ENCODE measurements at places on chromosomes 6 and 20.

- DNase-seq: no peak
Observed at GRCh38 chr20:19947611-19948264, 69.4 kb upstream of the NAA20 start.

DNA sequence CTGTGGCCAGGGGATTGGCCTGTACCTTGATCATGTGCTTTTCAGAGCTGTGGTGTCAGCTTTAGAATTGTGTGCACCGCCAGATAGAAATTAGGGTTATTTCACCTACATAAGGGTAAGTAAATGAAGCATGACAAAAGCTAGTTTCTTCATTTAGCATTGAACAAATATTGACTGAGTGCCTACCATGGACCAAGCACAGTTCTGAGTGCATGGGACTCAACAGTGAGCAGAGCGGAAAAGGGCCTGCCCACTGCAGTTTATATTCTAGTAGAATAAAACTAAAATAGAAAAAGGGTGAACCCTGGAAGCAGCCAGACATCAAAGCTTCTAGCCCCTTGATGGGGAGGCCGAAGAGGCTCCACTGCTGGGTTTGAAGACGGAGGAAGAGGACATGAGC is 25.6 kb downstream of the ECT2L start:
- DNase-seq: no peak

DNA sequence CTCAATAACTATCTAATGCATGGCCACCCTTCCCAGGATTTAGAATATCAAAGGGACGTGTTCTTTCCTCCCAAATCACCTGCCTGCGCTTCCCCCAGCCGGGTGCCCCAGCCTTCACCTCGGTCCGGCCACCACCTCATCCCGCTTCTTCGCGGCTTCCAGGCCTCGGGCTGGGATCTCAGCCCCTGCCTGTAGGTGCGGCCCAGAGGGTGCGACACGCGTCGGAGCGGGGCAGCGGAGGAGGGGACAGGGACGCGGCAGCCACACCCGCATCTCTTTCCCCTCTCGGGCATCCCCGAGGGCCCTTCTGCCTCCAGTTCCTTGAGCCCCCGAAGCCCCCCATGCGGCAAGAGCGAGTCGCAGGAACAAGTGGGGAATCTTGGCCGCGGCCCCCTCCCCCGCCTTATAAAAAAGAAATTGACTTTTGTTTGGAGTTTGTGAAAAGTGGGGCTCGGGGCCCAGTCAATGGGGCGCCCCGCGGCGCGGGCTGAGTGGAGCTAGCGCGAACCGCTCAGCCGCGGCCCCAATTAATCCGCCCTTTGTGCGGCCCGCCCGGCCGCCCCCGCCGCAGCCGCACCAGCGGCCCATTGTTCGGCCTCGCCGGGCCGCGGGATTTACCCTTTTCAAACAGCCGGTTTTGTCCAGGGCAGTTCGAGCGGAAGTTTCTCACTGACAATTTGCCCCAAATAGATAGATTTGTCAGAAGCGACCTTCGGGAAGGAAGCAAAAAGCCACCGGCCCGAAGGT is 8.4 kb upstream of the NR2E1 start:
- DNase-seq: no peak

DNA sequence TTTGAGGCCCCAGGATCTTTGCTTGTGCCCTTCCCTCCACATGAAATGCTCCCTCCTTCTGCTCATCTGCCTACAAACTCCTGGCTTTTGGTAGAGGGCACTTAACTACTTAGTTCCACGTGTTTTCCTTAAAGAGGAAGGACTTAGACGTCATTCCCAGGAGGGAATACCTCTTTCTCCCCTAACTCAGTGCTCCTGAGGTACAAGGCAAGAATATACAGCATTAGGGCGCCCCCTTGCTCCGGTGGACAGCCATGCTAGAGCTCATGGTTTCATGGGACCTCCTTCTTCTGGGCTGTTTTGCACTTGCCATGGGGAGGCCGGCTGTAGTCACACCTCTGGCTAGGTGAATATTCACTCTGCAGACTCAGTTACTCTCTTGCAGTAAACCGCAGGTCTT is 93.8 kb upstream of the LY86 start:
- no peak for DNase-seq

DNA sequence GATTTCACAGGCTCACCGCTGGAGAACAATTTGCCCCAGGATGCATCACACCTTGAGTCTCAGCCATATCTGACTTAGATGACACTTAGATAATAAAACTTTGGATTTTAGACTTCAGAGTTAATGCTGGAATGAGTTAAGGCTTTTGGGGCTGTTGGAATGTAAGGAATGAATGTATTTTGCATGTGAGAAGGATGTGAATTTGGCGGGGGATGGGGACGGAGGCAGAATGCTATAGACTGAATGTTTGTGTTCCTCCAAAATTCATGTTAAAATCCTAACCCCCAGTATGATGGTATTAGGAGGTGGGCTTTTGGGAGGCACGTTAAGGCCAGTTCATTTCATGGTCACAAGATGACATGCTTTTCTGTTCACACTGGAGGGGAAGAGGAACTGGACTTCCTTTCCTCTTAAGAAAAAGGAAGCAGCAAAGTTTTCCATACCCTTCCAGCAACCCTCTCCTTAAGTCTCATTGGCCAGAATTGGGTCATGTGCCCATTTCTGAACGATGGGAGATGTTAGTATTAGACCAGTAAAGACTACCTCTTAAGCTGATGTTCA is 5.8 kb upstream of the SRXN1 start:
- DNase-seq: no peak

DNA sequence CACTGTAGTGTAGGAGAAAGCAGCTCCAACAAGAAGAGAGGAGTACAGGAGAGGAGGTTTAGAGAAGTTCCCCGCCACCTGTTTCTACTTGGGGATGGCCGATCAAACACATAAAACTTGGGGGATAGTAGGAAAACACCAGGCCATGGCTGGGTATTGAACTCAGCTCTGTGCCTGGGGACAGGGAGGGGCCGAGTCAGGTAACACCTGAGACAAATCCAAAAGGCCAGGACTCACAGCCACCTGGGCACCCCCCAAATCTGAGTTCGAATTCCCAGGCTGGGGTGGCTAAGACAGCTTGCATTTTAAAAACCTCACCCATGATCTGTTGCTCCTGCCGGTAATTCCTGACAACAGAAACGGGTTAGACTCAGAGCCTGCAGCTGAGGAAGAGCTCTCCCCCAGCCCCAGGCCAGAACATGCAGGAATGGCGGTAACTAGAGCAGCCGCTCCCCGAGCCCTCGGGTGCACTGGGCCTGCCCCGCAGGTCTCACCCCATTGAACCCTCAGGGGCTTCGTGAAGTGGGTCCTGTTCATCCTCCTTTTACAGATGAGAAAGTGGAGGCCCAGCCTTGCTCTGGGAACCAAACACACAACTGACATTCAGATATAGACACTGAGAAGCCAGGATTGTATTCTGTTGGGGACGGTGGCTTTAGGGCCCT is 61.0 kb downstream of the TCP11 start:
- no peak for DNase-seq

DNA sequence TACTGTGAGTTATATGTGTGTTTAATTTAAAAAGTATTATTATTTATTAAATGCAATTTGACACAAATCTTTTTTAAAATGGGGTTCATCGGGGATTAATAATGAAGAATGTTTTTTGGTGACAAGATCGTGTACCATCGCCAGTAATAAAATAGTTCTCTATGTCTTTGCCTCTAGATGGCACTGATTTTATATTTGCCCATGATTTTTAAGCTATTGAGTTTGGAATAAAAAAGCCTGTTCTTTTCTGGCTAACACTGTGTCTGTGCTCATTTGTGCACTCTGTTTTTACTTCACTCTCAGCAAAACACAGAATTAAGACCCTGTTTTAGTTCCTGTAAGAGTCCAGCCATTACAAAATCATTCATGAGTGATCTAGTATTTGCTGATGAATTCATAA is 127.0 kb downstream of the FARS2 start:
- DNase-seq: no peak

DNA sequence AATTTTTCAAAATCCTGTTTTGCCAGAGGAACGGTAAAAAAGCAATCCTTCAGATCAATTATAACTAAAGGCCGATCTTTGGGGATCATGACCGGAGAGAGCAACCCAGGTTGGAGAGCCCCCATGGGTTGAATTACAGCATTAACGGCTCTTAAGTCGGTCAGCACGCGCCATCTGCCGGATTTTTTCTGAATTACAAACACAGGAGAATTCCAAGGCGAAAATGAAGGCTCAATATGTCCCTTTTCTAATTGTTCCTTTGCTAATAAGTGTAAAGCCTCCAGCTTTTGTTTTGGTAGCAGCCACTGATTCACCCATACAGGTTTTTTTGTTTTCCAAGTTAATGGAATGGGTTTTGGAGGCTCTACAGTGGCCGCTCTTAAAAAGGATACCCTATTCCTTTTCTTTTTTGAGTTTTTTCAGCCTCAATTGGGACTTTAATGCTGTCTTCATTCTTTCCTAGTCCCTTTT is 16.9 kb upstream of the PTCRA start:
- DNase-seq: peak; percentile 21

- no peak for DNase-seq
Observed at GRCh38 chr20:52529826-52530225, 338.2 kb upstream of the ZFP64 start.

DNA sequence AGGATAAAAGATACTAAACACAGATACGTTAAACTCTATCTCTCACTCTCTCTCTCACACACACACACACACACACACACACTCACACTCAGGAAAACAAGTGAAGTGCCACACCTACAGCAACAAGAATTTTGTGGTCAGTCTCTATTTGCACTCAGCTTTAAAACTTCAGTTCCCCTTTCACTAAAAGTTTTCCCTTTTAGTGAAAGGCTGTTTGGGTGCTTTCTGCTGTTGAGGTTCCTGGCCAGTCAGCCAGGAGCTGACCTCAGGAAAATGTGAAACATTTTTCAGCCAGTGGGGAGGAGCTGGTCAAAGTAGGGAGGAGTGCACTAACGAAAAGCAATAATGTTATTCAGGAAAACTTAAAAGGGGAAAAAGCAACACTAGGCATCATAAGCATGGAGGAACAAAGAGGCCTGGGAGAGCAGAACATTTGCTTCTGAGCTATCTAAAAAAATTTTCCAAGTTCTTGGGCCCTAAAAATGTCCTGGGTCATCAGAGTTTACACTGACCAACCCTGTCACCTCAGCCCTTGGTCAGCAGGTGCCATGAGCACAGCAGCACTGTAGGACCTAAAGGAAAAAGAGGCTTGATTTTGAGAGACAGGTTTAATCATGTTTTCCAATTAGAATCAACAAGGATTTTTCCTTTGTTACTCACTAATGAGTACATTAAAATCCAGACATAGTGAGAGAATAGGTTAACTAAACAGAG is 30.7 kb upstream of the NT5E start:
- no peak for DNase-seq

DNA sequence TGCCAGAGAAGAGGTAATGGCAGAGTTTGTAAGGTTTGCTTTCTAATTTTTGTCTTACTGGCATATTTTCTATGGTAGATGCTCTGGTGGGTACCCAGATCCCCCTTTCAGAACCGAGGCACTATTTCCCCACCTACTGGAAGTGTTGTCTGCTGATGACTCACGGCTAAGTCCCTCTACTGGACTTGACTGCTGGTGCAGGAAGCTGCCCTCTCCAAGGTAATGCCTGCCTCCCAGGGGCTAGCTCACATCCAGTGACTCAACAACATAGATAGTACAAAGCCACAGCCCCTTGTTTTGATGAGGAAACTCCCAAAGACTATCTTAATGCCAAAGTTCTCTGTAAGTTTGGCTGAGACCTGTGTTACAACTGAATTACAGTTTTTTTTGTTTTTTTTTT is 285.4 kb upstream of the FLRT3 start:
- no peak for DNase-seq

DNA sequence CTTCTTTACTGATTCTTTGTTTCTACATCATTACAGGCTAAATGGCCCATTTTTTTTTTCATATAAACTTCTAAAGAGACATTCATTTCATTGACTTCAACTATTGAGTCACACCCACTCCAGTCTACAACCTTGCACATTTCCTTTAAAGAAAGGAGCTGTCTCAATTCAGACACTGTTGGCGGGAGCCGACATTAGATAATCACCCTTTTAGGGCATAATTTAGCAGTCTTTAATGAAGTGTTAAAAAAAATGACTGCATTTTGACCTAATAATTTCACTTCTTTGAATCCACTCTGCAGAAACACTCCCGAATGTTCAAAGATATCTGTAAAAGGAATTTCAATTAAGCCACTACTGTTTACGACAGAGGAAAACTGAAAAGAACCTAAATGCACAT is 1.5 kb downstream of the EPM2A start:
- no peak for DNase-seq

- DNase-seq: no peak
Observed at GRCh38 chr6:8830794-8831193, 395.4 kb upstream of the SLC35B3 start.

- DNase-seq: no peak
Observed at GRCh38 chr6:2820415-2820814, 21.2 kb downstream of the SERPINB1 start.

DNA sequence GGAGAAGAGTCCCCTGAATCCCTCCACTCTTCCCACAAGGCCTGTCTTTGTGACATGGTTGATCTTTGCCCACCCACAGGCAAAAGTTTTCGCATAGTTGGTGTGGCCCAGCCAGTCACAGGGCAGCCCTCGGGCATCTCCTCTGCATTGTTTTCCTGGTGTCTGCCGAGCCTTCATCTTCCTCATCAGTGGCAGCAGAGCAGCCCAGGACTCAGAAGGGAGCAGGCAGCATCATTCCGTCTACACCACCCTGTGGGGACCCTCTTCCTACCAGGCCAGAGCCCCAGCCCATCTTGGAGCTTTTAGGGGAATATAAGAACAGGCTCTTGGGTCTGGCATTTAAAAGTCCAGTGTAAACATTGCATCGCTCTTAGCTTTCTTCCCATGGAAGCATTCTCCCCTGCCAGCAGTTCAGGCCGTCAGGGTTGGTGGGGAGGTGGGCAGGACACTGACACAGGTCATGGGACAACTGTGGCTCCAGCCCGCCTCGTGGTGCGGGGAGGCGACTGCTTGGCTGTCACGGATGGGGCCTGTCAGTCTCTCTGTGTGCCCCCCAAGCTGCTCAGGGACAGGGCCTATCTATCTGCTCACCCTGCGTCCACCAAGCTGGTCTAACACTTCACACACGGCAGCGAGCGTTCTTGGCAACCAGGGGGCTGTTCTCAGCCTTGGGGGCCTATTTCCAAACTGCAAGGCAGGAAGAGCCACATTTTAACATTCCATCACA is 38.3 kb downstream of the PDRG1 start:
- DNase-seq: no peak

DNA sequence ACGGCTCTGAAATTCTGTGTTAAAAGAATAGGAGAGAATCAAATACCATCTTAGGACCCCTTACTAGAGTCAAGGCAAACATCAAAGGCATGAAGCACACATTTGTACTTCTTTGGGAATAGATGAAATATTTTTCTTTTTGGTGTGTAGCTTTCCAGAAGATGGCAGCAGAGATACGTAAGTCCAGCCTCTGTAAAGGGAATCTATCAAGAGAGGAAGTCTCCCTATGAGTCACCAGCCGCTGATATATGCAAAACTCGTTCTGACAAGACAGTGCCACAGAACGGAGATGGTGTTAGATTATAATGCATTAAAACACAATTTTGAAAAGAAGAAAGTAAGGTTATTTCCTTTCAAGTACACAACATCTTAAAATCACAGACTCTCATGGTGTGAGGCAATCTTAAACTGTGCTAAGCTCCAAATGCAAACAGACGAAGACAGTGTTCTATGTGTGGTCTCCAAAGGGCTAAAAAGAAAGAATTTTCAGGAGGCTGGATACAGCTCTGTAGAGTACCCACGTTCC is 120.0 kb upstream of the AGPAT4 start:
- DNase-seq: peak; percentile 16

GRCh38 chr6:138403324-138403800 is 661 bp upstream of the HEBP2 start:
- DNase-seq: no peak

All from stimulated activated CD8-positive, alpha-beta memory T cell treated with anti-CD3 and anti-CD28 coated beads, Interleukin-4, amount 100 ng/mL, for 4 hours (primary cell).